ENCODE measurements at places on chromosomes 1 and 21. TPM values are rescaled to one million over a fixed set of nuclear protein-coding genes. Genes with fewer than 3 reads are reported as not detected.

DNA sequence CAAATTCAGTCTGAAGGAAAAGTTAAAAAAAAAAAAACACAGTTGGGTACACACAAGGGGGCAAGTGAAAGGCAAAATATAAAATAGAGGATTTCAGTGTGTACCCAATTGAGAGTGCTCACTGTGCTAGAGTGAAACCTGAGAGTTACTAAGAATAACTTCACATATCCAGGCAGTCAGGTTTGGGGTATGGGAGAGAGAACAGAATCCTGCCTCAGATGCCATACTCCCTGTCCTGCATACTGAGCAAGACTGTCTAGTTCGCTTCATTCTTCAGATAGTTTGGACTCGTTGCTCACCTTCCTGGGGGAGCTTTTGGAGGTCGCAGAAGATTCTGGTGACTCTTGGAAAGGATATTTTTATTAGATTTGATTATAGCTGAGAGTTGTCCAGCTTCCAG is 20.4 kb downstream of the CEP85 start:
- no peaks in the 10 kb centered on the region for H3K4me1 ChIP-seq
- no peak overlapping the region for H3K27ac ChIP-seq
- H3K4me3 ChIP-seq, result no peak overlapping the region
- no peaks in the 10 kb centered on the region for H3K27me3 ChIP-seq
- peak; percentile 4 for DNase-seq

GRCh38 chr1:234781241-234782065 is 171.5 kb upstream of the IRF2BP2 start:
- no peak overlapping the region for H3K4me3 ChIP-seq
- peaks cover 42% of the 10 kb centered on the region for H3K27me3 ChIP-seq
- H3K36me3 ChIP-seq, result no peaks in the 10 kb centered on the region

GRCh38 chr1:202587859-202588485 is 122.3 kb downstream of the SYT2 start:
- DNase-seq, result no peak
- H3K4me3 ChIP-seq, result no peak overlapping the region
- H3K36me3 ChIP-seq, result no peaks in the 10 kb centered on the region
- peak overlapping the region; percentile 79 for H3K27ac ChIP-seq
- H3K27me3 ChIP-seq, result no peaks in the 10 kb centered on the region

DNA sequence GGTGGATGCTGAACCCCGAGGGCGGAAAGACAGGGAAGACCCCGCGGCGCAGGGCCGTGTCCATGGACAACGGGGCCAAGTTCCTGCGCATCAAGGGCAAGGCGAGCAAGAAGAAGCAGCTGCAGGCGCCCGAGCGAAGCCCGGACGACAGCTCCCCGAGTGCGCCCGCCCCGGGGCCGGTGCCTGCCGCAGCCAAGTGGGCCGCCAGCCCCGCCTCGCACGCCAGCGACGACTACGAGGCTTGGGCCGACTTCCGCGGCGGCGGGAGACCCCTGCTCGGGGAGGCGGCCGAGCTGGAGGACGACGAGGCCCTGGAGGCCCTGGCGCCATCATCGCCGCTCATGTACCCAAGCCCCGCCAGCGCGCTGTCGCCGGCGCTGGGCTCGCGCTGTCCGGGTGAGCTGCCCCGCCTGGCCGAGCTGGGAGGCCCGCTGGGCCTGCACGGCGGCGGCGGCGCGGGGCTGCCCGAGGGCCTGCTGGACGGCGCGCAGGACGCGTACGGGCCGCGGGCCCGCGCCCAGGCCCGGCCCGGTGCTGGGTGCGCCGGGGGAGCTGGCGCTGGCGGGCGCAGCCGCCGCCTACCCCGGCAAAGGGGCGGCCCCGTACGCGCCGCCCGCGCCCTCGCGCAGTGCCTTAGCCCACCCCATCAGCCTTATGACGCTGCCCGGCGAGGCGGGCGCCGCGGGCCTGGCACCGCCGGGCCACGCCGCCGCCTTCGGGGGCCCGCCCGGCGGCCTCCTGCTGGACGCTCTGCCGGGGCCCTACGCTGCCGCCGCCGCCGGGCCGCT is 20.7 kb downstream of the FOXO6 start:
- H3K27ac ChIP-seq, result no peak overlapping the region
- no peaks in the 10 kb centered on the region for H3K4me1 ChIP-seq
- peaks cover 82% of the 10 kb centered on the region for H3K27me3 ChIP-seq
- H3K4me3 ChIP-seq, result peak overlapping the region; percentile 39
- no peaks in the 10 kb centered on the region for H3K36me3 ChIP-seq

GRCh38 chr1:69592341-69592740 is 24.6 kb downstream of the LRRC7 start:
- no peaks in the 10 kb centered on the region for H3K36me3 ChIP-seq
- no peaks in the 10 kb centered on the region for H3K4me1 ChIP-seq
- no peak for DNase-seq
- H3K4me3 ChIP-seq, result no peak overlapping the region
- H3K27me3 ChIP-seq, result no peaks in the 10 kb centered on the region

DNA sequence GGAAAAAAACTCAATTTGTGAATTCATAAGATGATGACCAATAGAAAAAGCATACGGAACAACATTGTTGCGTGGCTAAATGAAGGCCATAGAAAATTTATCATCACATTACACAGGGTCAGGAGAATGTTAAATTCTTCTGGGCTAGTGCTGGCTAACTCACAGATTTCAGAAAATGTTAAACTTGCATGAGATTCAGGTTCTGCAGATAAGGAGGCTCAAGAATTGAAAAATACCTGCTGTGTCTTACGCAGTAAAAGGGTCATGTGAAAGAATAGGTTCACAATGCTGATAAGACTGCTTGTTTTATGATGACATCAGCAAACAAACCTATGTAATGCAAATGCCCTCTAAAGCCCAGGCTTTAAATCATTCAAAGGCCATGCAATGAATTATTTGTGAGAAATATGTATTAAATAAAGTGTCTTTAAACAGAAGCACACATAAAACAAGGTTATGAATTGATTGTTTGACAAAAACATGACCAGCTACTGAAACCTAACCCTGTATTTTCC is 378.8 kb downstream of the USP25 start:
- H3K27ac ChIP-seq, result no peak overlapping the region
- H3K4me1 ChIP-seq, result peaks cover 4% of the 10 kb centered on the region
- H3K27me3 ChIP-seq, result no peaks in the 10 kb centered on the region
- no peak for DNase-seq

DNA sequence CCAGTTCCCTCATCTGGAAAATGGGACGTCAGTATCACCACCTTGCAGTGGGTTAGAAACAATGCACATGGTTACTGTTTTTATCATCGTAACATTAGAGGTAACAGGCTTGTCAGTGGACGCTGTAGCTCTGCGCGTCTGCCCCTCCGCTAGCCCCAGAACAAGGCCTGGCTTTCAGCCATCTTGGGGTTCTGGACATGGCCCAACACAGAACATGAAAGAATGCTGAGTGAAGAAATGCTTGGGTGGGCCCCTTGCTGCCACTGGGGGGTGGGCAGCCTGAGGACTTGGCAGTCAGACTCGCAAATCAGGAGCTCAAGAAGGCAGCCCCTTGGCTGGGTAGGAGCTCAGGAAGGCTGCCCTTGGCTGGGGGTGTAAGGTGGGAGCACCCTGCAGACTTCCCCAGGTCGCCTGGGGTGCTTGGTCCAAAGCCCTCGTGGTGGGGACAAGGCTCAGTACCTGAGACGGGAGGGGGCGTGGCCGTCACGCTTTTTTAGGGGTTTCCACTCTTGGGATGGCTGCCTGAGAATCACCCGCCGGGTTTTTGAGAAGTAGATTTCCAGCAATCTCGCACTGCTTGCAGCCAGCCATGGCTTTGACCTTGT is 51.7 kb downstream of the SLC37A1 start:
- DNase-seq, result no peak
- H3K4me3 ChIP-seq, result no peak overlapping the region
- H3K27ac ChIP-seq, result no peak overlapping the region
- H3K4me1 ChIP-seq, result no peaks in the 10 kb centered on the region

GRCh38 chr1:207261971-207262370 is 59.5 kb upstream of the CD55 start:
- no peak for DNase-seq
- H3K36me3 ChIP-seq, result no peaks in the 10 kb centered on the region
- no peaks in the 10 kb centered on the region for H3K27me3 ChIP-seq
- no peak overlapping the region for H3K4me3 ChIP-seq

GRCh38 chr1:65281846-65282245 is 27.5 kb upstream of the DNAJC6 start:
- no peak overlapping the region for H3K4me3 ChIP-seq
- H3K36me3 ChIP-seq, result no peaks in the 10 kb centered on the region
- peaks cover 5% of the 10 kb centered on the region for H3K27me3 ChIP-seq

GRCh38 chr1:195336812-195337211 is 1271.4 kb downstream of the KCNT2 start:
- H3K27ac ChIP-seq, result no peak overlapping the region
- no peak for DNase-seq
- H3K4me3 ChIP-seq, result no peak overlapping the region
- no peaks in the 10 kb centered on the region for H3K4me1 ChIP-seq
- no peaks in the 10 kb centered on the region for H3K27me3 ChIP-seq
- no peaks in the 10 kb centered on the region for H3K36me3 ChIP-seq

Gene TFF3
- total RNA-seq, result not detected

- no peak overlapping the region for H3K27ac ChIP-seq
- peaks cover 7% of the 10 kb centered on the region for H3K36me3 ChIP-seq
- no peaks in the 10 kb centered on the region for H3K4me1 ChIP-seq
- no peaks in the 10 kb centered on the region for H3K27me3 ChIP-seq
Measured at GRCh38 chr1:27912429-27912828, 22.4 kb upstream of the SMPDL3B start.

- no peak overlapping the region for H3K27ac ChIP-seq
- peaks cover 7% of the 10 kb centered on the region for H3K27me3 ChIP-seq
- DNase-seq, result no peak
- no peak overlapping the region for H3K4me3 ChIP-seq
Measured at GRCh38 chr21:33855190-33855589, 60.4 kb downstream of the ATP5PO start.

DNA sequence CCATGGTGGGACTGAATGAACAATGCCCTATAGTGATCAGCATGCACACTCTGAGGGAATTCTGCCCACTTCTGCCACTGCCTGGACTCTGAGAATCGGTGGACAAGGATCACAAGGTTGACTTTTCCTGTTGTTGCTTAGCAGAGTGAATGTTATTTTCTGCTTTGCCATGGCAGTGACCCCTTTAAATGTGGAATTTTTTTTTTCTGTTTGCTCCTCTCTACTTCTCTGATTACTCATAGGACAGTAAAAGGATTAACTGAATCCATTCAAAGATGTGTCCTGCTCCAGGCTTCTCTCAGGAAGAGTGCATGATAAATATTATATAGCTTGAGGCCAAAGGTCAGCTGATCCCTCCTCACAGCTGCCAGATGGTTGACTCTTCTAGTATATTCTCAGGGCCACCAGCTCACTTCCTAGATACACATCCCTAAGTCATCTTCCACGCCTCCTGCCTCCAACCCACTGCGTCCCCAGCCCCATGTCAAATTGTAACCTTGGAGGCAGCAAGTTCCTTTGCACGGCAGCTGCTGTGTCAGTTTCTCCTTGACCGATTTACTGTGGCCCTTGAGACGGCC is 74.0 kb upstream of the RALGPS2 start:
- peaks cover 20% of the 10 kb centered on the region for H3K4me1 ChIP-seq
- DNase-seq, result peak; percentile 71
- H3K4me3 ChIP-seq, result no peak overlapping the region
- H3K36me3 ChIP-seq, result no peaks in the 10 kb centered on the region
- H3K27ac ChIP-seq, result peak overlapping the region; percentile 75

DNA sequence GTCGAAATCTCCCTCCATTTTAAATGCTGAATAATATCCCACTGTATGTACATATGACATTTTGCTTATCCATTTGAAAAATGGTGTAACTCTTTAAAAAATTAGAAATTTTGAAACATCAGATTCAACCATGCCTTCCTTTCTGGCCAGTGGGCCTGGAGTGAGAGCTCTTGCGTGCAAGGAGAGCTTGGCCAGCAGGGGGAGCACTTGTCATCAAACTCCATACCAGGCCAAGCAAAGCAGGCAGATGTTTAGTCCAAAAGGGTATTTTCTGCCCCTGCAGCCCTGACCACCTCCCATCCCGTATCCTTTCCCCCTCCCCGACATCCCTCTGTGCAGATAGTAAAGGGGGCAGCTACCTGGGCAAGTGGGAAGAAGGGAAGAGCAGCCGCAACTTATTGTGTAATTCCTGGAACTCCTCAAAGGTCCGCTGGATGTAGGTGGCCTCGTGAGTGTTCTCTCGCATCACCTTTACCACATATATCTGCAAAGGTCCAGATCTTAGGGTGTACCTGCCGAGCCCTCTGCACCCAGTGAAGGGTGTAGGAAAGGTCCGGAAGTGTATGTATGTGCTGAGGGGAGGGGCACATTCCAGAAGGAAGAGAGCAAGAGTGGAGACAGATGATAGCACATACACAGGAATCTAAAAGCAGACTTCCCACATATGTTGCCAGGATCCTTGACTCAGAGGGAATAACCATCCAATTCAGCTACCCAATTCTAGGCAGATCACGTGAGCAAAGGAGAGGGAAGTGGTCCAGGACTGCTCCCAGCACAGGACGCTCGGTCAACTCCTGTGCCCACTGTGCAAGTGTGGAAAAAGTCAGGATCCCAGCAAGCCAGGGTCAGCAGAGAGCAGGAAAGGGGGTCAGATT is 19.9 kb upstream of the PPP1R15B start:
- peaks cover 18% of the 10 kb centered on the region for H3K36me3 ChIP-seq
- no peak overlapping the region for H3K27ac ChIP-seq
- no peak overlapping the region for H3K4me3 ChIP-seq
- H3K4me1 ChIP-seq, result peaks cover 3% of the 10 kb centered on the region

- no peak overlapping the region for H3K27ac ChIP-seq
- no peak for DNase-seq
- no peaks in the 10 kb centered on the region for H3K27me3 ChIP-seq
- no peaks in the 10 kb centered on the region for H3K36me3 ChIP-seq
- no peaks in the 10 kb centered on the region for H3K4me1 ChIP-seq
Measured at GRCh38 chr1:79499541-79499940, 493.0 kb upstream of the ADGRL4 start.

GRCh38 chr21:42475526-42476387 is 20.3 kb downstream of the RSPH1 start:
- H3K4me1 ChIP-seq, result no peaks in the 10 kb centered on the region
- H3K27me3 ChIP-seq, result peaks cover 12% of the 10 kb centered on the region
- H3K36me3 ChIP-seq, result no peaks in the 10 kb centered on the region
- DNase-seq, result no peak
- H3K4me3 ChIP-seq, result no peak overlapping the region

DNA sequence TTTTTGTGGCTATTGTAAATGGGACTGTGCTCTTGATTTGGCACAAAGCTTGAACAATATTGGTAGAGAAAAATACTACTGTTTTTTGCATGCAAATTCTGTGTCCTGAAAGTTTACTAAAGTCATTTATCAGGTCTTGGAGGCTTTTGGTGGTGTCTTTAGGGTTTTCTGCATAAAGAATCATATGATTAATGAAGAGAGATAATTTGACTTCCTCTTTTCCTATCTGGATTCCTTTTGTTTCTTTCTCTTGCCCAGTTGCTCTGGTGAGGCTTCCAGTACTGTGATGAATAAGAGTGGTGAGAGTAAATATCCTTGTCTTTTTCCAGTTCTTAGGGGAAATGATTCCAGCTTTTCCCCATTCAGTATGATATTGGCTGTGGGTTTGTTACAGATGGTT is 1166.7 kb downstream of the NCAM2 start:
- H3K4me1 ChIP-seq, result no peaks in the 10 kb centered on the region
- no peak for DNase-seq
- H3K36me3 ChIP-seq, result no peaks in the 10 kb centered on the region
- no peak overlapping the region for H3K4me3 ChIP-seq
- H3K27me3 ChIP-seq, result no peaks in the 10 kb centered on the region

Data from IMR-90 (cell line).